ENCODE measurements at places on chromosomes 16 and 17.

- DNase-seq, result no peak
These were observed 75.2 kb downstream of the TANC2 start for GRCh38 chr17:63041251-63041650.

DNA sequence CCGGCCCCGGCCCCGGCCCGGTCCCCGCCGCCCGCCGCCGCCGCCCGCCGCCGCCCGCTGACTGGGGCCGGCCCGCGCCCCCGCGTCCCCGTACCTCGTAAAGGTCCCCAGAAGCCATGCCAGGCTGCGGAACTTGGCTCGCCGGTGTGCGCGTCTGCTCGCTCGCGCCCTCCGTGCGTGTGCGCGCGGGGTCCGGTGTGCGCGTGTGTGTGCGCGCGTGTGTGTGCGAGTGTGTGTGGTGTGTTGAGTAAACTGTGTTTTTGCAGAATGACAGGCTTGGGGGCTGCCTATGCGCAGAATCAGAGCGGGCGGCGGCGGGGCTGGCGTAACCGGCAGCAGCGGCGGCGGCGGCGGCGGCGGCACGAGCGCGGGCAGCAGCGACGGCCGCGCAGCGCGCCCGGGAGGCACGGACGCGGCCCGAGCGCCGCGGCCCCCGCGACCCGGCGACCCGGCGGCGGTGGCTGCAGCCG lies 307 bp downstream of the CDYL2 start:
- DNase-seq, result no peak

- DNase-seq, result no peak
These were observed 13.1 kb upstream of the GRB2 start for GRCh38 chr17:75418531-75418930.

GRCh38 chr16:19415461-19415860 lies 2.2 kb upstream of the TMC5 start:
- DNase-seq, result peak; percentile 57

DNA sequence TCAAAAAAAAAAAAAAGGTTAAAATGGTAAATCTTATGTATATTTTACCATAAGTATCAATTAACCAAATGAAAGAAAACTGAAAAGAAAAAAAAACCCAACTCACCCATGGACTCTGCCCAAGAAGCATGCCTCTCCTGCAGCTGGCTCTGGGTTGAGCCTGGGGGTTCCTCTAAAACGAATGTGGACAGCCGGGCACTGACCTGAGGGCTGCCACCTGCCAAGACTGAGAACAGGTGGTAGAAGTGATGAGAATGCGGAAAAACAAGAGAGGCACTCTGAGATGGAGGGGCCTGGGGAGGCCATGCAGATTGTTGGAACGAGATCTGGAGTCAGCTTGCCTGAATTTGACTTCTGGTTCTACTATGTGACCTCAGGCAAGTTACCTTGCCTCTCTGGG lies 85.5 kb upstream of the MSI2 start:
- DNase-seq, result no peak

DNA sequence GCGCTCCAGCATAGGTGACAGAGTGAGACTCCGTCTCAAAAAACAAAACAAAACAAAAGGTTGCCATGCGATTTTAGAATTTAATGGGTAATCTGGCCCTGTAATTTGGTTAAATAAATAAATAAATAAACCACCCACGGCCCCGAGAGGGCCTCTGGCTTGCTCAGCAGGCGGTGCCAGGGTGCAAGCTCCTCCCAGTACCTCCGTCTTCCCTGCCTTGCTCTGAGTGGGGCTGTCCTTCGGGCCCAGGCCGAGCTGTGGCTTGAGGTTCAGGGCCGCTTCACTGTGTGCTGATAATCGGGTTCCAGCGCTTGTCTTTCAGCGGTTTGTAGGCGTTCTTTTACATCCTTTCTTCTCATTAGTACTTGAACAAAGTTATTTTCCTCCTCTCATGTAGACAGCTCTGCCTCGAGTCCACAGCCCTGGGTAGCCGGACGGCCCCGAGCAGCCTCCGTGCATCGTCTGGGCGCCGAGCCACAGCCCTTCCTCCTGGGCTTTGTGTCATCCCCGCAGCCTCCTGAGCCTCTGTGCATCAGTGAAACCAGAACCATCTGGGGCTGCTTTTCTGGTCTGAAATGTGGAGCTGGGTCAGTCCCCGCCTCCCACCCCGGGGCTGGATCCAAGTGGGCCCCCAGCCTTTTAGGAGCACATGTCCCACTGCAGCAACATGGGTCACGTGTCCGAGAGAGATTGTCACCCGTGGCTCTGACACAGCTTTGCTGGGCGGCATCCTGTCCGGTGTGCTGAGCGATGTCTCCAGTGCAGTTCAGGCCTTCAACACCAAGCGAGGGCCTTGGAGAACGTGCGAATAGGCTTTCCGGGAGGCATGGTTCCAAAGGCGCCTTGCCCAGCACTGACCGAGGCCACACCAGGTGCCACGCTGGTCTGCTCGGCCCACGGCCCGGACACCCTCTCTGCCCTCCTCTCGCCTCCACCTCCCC lies 157.4 kb upstream of the CHMP6 start:
- no peak for DNase-seq

GRCh38 chr17:64074704-64075426 lies 54.4 kb upstream of the ICAM2 start:
- DNase-seq, result no peak

DNA sequence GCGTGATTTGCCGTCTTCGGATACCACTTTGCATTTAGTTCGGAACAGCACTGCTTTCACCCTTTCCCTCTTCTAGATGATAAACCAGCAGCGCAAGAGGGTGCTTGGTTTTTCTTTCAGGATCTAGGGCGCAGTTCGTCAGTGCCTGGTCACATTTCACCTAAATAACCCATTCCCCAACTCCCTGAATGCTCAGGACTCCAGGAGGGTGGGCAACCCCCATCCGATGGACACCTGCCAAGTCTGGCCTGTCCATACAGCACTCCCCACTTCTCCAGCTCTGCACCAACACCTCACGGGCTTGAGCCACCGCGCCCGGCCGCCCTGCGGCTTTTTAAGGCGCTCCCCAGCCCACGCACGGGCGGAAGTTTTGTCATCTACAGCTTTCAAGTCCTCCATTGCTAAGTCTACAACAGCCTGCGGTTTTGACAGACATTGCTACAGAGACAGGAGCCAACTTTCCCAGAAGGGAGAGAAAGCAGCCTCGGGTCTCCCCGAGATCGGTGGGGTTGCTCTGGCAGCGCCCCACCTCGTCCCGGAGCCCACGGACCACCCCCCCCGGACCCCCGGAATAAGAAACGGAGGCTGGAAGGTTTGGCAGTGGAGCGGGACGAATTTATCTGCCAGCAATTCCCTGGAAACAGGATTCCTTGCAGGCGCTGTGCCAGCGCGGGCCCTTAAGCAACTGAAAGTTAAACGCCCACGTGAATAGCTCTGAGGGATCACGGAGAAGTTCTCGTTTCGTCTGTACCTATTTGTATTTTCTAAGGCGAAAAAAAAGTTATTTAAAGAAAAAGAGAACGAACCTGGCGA lies 38.6 kb upstream of the SLFN13 start:
- DNase-seq, result no peak

GRCh38 chr16:85681255-85681654 lies 7.5 kb downstream of the GINS2 start:
- no peak for DNase-seq

- no peak for DNase-seq
These were observed 15.7 kb upstream of the XYLT2 start for GRCh38 chr17:50330151-50330775.

DNA sequence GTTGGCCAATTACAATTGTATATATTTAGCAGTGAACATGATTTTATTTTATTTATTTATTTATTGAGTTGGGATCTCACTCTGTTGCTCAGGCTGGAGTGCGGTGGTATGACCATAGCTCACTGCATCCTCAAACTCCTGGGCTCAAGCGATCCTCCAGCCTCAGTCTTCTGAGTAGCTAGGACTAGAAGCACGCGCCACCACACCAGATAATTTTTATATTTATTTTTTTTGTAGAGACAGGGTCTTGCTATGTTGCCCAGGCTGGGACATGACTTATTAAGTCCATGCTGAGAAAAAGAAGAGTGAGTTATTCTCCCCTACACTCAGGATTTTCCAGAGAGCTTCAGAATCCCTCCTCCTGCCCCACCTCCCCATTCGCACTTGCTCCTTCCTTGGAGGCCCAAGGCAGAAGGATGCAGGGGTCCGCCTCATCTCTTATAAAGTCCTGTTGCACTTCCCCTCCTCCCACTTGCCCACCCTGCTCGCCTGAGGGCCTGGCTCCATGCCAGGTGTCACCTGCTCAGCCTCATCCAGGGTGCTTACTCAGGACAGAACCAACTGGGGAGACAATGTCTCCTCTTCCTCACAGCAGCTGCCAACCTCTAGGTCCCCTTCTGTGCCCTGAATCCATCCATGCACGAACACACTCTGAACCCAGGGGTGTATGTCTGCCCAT lies 16.1 kb upstream of the SP2 start:
- DNase-seq, result no peak

- DNase-seq, result no peak
These were observed 122.7 kb downstream of the RGS9 start for GRCh38 chr17:65259696-65260485.

DNA sequence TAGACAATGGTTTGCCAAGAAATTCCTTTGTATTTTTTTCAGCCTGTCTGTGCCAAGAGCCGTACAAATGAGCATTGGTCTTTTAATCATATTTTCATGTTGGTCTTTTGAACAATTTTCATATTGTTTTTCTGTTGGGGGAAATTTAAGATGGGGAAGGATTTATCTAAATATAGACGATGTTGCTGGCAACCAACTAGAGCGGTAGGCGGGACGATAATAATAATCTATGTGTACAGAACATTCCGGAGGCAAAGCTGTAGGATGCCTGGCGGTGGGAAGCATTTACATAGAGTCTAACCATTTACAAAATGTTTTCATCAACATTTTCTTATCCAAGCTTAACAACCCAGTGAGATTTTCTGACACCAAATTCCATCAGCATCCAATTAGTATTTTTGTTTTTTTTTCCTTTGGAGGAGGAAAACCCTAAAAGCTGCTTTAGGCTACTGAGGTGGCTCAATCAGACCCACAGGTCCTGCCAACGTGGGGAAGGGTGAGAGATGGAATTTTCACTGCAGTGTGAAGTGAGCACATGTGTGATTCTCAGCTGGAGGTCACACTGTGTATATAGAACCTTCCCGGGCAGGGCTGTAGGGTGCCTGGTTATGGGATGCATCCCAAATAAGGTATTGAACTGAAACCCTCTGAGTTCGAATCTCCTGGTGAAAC lies 11.7 kb upstream of the SEC14L1 start:
- DNase-seq, result peak; percentile 34

All from NCI-H2081 (cell line).